ENCODE measurements at places on chromosomes 6 and 20.

DNA sequence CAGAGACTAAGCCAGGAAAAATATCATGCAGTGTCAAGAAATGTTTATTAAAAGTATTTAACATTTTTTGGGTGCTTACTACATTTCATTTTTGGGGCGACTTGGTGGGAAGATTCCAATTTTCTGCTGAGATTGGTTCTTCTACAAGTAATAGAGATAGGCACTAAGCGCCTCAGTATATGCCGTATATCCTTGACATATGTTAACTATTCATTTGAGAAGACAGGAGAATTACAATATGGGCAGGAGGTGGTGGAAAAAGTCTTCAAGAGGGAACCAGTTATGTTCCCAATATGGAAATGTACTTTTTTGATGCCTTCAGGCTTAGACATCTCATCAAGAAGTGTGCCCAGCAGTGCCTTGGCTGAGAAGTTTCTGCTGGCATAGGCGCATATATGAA is 6.5 kb downstream of the CTNNBL1 start:
- DNase-seq: no peak

DNA sequence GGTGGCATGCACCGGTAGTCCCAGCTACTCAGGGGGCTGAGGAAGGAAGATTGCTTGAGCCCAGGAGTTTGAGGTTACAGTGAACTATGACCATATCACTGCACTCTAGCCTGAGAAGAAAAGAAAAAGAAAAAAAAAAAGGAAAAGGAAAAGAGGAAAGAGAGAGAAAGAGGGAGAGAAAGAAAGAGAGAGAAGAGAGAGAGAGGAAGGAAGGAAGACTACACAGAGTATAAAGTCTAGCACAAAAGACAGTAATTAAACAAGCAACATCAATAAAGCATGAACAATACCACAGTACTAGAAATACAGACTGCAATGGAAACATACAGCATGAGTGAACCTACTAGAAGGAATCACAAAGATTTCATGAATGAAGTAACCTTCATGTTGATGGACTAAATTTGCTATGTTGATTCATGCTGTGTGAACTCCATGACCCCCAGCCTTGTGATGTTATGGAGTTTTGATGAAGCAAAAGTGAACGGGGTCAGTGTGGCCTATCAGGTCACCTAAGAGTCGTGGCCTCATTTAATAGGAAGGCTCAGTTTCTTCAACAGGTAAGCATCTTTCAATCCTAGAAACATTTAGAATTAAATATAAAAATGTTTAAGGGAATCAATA is 57.6 kb downstream of the NUDT3 start:
- DNase-seq: no peak

- no peak for DNase-seq
These were observed 1.5 kb downstream of the PRRT1 start for GRCh38 chr6:32149932-32150870.

DNA sequence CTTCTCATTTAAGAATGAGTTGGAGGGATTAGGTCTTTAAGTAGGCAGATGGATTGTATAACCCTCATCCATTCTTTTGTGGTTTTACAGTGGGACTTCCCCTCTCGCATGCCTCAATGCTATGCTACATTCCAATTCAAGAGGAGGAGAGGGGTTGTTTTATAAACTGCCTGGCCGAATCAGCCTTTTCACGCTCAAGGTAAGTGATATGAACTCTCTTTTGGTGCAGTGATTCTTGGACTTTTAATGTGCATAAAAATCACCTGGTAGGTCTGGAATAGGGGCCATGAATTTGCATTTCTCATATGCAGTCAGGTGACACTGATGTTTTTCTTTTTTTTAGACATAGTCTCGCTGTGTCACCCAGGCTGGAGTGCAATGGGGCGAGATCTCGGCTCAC is 10.8 kb downstream of the ASXL1 start:
- no peak for DNase-seq

- DNase-seq: no peak
These were observed 207.5 kb downstream of the FOXC1 start for GRCh38 chr6:1817033-1817761.

GRCh38 chr6:48553467-48554189 is 442.6 kb upstream of the PTCHD4 start:
- no peak for DNase-seq

GRCh38 chr6:126631363-126631762 is 291.4 kb downstream of the CENPW start:
- no peak for DNase-seq

- DNase-seq: no peak
These were observed 127.5 kb downstream of the CDKAL1 start for GRCh38 chr6:20661721-20662120.

GRCh38 chr20:37142708-37143107 is 36.4 kb upstream of the RPN2 start:
- no peak for DNase-seq

DNA sequence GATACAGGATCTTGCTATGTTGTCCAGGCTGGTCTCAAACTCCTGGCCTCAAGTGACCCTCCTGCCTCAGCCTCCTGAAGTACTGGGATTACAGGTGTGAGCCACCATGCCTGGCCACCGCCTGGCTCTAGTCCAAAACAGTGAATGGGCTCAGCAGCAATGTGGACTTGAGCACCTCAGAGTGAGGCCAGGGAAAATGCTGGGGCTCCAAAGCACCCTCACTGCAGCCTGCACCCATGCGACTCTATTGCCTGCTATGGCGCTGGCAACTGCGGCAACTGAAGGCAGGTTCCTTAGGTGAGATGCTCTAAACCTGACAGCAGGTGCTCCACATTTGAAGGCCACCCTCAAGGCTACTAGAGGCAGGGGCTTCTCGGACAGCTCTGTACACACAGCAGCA is 26.5 kb downstream of the MAP1LC3A start:
- DNase-seq: no peak

GRCh38 chr20:49785149-49785851 is 27.3 kb upstream of the SLC9A8 start:
- no peak for DNase-seq

GRCh38 chr6:154448448-154449096 is 61.9 kb downstream of the CNKSR3 start:
- no peak for DNase-seq

- peak; percentile 8 for DNase-seq
These were observed 29.0 kb upstream of the EEF1E1 start for GRCh38 chr6:8131265-8131897.

- DNase-seq: no peak
These were observed 26.4 kb upstream of the SIRPA start for GRCh38 chr20:1868856-1869255.

- DNase-seq: no peak
These were observed 621.0 kb upstream of the NRSN1 start for GRCh38 chr6:23505026-23505425.

GRCh38 chr6:46054516-46054915 is 38.9 kb upstream of the CLIC5 start:
- DNase-seq: no peak

- no peak for DNase-seq
These were observed 51.1 kb downstream of the KCTD20 start for GRCh38 chr6:36493859-36494258.

DNA sequence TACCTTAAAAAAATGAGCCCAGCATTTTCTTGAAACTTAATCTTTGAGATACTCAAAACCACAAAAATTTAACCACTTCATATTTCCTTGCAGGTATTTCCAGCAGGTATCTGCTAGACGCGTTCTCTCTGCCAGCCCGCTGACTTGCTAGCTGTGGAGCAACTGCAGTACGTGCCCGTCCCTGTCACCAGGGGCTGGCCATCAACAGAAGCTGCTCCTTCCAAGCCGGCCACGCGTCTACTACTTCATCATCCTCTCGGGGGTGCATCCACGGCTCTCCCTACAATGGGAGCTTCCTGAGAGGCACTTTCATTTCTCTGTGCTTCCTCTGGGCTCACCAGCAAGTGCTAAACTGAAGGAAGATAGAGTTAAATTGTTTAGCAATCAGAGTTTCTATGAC is 132.4 kb downstream of the DTNBP1 start:
- DNase-seq: no peak

GRCh38 chr6:55562318-55562717 is 16.7 kb downstream of the HMGCLL1 start:
- no peak for DNase-seq

DNA sequence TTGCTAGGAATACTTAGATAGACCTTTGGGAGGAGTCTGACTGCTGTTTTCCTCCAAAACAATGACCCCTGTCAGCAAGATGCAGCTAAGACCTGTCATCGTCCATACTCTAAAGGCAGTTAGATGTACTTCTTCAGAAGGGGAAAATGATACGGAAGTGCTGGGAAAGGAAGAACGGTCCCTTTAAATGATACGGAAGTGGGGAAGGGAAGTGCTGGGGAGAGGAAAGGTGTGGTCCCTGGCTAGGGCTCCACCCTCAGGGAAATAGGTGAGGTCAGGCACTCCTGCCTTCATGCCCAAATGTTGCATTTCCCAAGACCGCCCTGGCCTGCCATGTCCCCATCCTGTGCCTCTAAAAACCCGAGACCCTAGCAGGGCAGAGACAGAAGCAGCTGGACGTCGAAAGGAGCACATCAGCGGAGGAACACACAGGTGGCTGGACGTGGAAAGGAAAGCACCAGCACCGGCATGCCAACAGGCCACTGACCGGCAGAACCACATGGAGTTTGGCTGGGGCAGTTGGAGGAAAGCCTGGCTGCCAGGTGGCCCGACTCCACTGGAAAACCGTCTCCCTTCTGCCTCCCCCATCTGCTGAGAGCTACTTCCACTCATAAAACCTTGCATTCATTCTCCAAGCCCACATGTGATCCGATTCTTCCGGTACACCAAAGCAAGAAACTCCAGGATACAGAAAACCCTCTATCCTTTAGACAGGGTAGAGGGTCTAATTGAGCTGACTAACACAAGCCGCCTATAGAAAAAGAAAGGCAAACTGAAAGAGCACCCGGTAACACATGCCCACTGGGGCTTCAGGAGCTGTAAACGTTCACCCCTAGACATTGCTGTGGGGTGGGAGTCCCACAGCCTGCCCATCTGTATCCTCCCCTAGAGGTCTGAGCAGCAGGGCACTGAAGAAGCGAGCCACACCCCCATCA is 94.6 kb downstream of the FAXC start:
- no peak for DNase-seq

- no peak for DNase-seq
These were observed 8.1 kb upstream of the ID1 start for GRCh38 chr20:31596831-31597480.

DNA sequence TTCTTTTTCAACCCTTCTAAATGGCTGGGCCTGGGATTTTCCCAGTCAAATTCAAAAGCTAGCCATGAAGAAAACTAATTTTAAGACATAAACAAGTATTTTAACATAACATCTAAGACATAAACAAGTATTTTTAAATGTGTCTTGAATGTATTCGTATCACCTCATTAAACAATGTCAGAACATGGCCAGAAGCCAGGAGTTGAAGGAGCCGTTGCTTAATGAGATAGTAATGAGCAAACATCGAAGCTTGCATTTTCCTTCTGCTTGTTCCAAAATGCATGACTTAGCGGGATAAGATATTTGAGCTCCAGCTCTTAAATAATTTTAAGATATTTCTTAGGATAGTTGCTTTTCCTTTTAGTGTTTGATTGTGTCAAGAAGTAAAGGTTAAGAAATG is 4.2 kb upstream of the RNF182 start:
- no peak for DNase-seq

DNA sequence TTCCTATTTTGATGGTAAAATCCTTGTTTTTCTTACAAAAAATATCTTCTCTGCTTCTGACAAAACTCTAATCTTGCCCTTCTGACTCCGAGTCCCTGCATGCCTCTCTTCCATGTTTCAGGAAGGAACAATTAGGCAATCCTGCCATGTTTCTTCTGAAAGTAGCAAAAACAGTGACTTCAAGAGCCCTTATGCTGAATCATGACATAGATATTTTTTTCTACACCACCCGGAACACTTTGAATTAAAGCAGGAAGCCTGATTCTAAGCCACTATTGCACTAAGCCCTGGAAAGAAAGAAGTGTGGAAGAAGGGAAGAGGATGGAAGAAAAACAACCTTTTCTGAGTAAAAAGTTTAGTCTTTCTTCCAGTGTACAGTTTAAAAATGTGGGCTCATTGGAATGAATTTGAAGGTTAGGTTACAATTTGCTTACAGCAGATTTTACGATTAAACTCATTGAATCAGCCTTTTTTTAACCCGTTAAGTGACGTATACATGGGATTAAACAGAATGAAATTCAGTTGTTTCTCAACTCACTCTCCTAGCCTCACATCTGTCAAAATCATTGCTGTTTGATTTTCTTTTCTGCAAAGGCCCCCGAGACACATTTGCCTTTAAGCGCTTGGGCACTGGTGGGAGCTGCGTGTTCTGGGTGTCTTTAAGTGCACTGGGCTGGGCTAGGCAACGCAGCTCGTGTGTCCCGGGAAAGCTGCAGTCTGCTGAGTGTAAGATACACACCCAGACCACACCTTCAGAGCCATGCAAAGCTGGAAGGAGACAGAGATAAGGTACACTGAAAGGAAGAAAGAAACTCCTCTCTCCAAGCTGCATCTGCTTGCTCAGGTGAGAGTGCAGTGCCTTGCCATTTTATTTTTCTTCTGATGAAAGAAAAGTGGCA is 159.4 kb upstream of the CITED2 start:
- no peak for DNase-seq

DNA sequence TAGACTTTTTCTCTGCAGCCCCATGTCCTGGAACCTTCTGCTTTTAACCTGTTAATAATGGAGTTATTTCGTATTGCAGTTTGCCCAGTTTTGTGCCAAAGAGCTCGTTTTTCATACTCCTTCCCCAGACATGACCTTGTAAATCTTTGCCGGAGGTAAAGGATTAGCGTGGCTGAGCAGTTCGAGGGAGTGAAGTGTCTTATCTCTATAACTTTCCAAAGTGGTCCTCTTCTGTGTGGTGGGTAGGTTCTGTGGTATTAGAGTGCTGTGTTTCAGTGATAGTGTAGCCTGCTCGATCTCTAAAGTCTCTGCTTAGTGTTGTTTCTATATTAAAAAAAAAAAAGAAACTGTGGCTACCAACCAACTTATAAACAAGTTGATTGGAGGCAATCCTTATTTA is 67.5 kb downstream of the FARS2 start:
- no peak for DNase-seq

DNA sequence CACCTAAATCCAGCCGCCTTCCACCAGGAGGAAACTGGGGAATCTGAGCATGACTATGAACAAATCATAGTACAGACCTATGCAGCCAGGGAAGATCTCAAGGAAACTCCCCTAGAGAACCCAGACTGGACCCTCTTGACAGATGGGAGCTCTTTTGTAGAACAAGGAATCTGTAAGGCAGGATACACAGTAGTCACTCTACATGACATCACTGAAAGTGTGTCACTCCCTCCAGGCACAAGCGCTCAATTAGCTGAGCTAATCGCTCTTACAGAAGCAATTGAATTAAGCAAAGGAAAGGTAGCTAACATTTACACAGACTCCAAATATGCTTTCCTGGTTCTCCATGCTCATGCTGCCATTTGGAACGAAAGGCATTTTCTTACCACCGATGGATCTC is 36.8 kb downstream of the PLN start:
- DNase-seq: no peak

DNA sequence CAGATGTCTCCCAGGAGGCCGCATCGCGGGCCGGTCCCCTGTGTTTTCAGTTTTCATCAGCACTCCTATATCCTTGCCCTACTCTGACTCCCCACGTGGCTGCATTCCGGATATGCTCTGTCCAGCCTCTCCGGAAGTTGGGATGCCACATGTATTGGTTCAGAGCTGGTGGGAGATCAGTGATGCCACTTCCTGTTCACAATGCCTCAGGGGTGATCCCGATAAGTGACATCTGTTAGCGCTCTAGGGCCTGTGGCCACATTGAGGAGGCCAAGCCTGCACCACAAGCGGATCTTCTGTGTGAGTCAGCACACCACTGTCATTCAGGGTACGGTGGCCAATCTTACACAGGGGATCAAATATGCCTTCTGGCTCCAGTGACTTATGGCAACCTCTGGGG is 57.8 kb downstream of the PPP1R3G start:
- DNase-seq: no peak
